CD4-positive, alpha-beta memory T cell (primary cell): ENCODE measurements at places on chromosomes 12 and 14. TPM values are rescaled to one million over a fixed set of nuclear protein-coding genes. Genes with fewer than 3 reads are reported as not detected.

TAS2R14 gene
- polyA plus RNA-seq: 0.99 TPM

NID2 gene
- polyA plus RNA-seq: 0.34 TPM

- DNase-seq: no peak
Observed at GRCh38 chr14:36505181-36505815, 14.7 kb downstream of the NKX2-1 start.

DNA sequence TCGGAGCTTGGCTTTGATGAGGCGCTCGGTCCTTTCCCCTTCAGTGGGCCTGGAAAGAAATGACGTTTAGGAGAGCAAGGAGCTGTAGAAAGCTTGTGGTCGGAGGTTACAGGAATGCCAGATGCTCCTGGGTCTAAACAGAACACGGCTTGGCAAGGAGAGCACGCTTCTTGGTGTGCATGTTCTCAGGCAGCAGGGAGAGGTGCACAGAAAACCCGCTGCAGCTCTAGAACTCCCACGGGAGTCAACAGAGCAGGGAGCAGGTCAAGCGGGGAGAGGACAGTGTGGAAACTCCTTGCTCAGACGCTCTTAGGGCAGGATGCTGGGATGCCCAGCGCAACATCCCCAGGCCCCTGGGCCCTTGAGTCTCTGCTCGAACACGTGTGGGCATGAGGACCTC is 51.0 kb downstream of the SSH1 start:
- no peak for DNase-seq
